Gastroesophageal sphincter (tissue), 4 donors: ENCODE measurements at places on chromosomes 16 and 17. TPM values are rescaled to one million over a fixed set of nuclear protein-coding genes. Genes with fewer than 3 reads are reported as not detected.
A peak's percentile ranks its signal among the peaks of the same experiment; 100 is the strongest.

DNA sequence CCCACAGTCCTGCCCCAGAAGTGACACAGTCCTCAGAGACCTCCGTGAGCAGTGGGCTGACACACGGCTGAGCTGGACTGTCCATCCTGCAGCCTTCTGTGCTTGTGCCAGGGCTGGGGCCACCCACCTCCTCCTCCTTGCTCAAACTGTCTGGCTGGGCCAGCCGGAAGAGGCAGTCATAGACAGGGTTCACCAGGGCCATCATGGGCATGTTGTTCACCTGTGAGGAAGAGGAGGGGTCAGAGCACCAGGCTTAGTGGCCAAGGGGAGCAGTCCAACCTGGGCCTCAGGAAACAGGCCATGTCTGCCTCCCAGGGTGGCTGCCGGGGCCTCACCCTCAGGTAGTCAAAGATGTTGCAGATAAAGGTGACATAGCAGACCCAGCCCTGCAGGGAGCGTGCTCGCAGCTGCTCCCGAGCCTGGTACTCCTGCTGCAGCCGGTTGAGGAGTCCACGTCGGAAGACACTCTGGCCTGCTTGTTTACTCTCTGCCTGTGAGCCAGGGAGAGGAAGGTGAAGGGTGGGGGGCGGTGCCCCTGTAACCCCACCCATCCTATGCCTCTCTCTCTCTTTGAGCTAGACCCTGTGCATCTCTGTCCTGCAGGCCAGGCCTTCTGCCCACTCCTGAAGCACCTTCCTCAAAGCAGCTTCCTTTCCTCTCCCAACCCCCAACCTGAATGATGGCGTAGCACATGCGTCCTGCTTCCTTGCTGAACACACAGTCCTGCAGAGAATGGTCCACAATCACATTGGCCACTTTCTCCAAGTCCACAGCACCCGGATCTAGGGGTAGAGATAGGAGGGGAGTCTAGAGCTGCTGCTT lies 3.4 kb downstream of the MIF4GD start:
- ATAC-seq: no peak

DNA sequence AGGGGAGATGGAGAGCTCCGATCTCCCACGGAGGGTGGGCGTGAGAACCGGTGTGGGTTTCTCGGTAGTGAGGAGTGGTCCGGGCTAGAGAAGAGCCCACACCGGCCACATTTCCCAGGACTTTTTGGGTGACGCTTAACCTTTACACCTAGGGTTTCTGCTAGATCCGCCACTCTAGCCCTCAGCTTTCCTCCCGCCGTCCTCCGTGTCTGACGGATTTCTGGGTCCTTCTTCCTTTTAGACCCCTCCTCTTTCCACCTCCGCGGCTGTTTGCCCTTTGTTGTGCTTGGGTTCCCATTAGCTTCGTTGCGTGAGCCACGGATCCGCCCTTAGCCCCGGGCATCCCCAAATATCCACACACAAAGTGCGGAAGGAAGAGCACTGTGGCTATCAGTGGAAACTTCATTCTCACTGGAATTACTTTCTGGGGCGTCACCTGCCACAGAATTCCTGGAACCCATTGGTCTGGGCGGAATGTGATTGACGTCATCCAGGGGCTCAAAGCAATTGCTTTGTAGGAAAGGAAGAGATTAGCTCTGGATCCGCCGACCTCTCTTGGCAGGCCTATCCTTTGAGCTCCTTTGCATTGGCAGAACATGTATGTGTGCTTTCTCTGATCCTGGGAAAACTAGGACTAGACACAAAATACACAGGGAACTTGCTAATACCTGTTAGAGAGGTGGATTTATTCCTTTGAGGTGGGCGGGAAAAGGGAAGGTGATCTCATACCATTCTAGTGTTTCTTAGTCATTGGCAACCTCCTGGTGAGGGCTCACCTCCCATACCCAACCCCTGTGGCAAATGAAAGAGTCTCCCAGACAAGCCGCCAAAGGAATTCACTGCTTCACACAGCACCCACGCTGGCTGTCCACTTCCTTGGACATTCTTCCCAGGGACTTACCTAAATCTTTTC lies 654 bp downstream of the TNFAIP1 start:
- ATAC-seq: peak; percentile 2

The CHRNB1 gene
- 4.7 TPM for total RNA-seq

The CDH13 gene
- 9.2 TPM for total RNA-seq
